ENCODE measurements at places on chromosomes 2 and 18. TPM values are rescaled to one million over a fixed set of nuclear protein-coding genes. Genes with fewer than 3 reads are reported as not detected.

DNA sequence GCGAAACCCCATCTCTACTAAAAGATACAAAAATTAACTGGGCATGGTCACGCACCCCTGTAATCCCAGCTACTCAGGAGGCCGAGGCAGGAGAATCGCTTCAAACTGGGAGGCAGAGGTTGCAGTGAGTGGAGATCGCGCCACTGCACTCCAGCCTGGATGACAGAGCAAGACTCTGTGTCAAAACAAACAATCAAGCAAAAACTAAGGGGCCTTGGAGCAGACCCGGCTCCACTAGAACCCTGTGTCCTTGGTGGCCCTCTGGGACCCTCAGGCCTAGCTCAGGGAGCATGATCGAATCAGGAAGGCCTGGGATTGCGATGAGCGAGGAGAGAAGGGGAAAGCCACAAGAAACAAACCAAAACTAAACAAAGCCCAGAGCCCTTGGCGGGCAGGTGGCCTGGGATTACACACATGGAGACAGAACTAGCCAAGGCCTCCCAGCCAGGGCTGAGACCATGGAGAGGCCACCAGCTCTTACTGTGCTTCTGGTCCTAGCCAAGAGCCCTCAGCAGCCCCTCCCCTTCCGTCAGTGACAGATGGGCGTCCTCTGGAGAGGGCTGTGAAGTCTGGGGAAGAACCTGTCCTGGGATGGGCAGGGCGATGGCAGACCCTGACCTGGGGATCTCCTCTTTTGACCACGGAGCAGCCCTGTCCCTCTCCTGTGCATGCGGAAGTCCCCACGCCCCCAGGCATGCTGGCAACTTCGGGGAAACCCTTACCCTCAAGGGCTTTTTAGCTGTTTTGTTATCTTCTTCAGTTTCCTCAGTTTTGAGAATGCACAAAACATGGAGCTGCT is 27.4 kb upstream of the CATIP start:
- DNase-seq = no peak

The SP140L gene
- polyA plus RNA-seq = 26.5 TPM

DNA sequence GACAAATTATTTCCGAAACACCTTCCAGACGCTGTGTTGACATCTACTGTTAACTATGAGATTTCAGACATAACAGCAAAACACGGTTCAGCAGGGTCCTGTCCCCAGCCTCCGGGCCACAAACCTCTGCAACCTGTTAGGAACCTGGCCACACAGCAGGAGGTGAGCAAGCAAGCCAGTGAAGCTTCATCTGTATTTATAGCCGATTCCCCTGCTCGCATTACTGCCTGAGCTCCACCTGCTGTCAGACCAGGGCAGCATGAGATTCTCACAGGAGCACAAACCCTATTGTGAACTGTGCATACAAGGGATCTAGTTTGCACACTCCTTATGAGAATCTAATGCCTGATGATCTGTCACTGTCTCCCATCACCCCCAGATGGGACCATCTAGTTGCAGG is 31.1 kb downstream of the NDUFA10 start:
- no peak for DNase-seq

The TNFRSF11A gene
- 3.6 TPM for polyA plus RNA-seq

The DNER gene
- polyA plus RNA-seq = 0.59 TPM

GRCh38 chr2:26521913-26522180 is 43.9 kb upstream of the OTOF start:
- DNase-seq = no peak

GRCh38 chr2:239966029-239966852 is 58.9 kb downstream of the NDUFA10 start:
- DNase-seq = no peak

The FAM124B gene
- 1.4 TPM for polyA plus RNA-seq

- DNase-seq = no peak
These were observed 46.2 kb upstream of the MGAT5 start for GRCh38 chr2:134207589-134208209.

The ARHGEF33 gene
- 0.55 TPM for polyA plus RNA-seq

GRCh38 chr18:3645384-3646156 is 195.6 kb downstream of the TGIF1 start:
- no peak for DNase-seq

DNA sequence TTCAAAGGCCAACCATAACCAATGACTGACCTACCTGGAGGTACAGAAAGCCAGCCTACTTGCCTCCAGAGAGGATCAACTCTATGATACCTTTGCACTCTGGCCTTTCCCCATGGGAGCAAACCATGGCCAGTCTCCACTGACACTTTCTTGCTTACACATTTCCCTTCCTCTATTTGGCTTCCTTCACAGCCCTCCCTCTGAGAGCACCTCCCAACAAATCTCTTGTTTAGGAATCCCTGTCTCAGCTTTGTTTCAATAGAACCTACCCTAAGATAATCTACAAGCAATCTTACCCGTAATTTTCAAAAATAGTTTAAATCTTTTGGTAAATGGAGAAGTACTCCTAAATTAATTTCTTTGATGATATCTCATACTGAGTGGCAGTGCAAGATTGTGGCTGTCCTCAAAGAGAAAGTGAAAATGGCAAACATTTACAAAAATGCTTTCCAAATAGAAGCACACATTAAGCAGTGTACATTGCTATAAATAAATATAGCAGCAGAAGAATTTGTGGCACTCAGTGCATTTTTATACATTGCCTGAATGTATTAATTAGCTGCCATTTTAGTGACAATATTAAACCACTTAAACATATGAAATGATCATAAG is 140.6 kb downstream of the CCDC148 start:
- no peak for DNase-seq

DNA sequence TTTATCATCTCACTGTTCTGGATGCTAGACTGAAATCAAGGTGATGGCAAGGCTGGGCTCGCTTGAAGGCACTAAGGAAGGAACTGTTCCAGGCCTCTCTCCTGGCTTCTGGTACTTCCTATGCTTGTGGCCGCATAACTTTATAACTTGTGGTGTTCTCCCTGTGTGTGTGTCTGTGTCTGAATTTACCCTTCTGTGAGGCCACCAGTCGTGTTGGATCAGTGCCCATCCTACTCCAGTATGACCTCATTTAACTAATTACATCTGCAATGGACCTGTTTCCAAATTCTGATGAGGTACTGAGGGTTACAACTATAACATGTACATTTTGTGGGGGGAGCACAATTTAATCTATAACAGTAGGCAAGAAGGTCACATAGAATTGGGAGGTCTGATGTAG is 41.6 kb downstream of the LYPD6B start:
- DNase-seq = no peak

- DNase-seq = no peak
These were observed 103.0 kb downstream of the GPR39 start for GRCh38 chr2:132519566-132519965.

The HRH4 gene
- 0.05 TPM for polyA plus RNA-seq

The HJURP gene
- polyA plus RNA-seq = 5.8 TPM

DNA sequence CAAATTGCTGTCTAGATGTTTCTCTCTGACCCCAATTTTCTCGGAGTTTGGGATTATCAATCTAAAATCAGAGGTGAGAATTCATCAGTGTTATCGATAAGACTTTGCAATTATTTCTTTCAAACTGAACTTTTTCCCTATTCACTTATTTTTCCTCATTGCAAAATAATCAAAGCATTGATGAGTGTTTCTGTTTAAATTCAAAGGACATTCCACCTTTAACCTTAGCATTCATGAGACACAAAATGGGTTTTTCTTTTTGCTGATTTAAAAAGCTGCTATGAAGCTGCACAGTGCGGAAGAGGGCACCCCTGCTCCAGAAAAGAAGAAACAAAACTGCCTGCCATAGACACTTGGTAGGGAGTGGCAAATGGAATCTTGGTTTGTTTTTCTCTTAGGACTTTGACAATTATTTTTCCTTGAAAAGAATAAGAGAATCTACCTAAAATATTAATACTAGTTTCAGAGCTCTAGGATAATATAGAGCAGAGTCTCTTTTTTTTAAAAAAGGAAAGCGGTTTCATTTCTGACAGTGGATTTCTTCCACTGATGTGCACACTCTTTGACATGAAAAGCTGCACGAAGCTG is 203.4 kb downstream of the TGIF1 start:
- DNase-seq = no peak

DNA sequence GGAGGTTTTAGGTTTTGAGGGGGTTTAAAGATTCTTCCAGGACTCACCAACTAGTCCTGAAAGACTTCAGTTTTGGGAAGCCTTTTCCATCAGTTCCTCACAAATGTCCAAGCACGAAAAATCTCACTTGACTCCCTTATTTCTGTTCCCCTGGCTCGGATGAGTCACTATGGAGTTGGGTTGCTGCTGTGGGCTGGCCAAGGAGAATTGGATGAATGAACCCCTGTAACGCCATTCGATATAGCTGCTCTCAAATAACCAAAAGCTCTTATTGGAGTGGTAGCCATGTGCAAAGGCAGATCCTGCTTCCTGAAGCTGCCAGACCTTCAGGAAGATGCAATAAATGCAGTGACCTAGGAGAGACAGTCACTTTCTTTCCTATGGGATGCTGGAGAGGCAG is 417.0 kb downstream of the ZNF521 start:
- no peak for DNase-seq

- DNase-seq = no peak
These were observed 155.1 kb upstream of the RASGRP3 start for GRCh38 chr2:33321236-33321771.

- no peak for DNase-seq
These were observed 68.5 kb downstream of the SPIRE1 start for GRCh38 chr18:12589448-12589847.

The TMEM163 gene
- polyA plus RNA-seq = 5.0 TPM

The CCDC141 gene
- polyA plus RNA-seq = 0.84 TPM

DNA sequence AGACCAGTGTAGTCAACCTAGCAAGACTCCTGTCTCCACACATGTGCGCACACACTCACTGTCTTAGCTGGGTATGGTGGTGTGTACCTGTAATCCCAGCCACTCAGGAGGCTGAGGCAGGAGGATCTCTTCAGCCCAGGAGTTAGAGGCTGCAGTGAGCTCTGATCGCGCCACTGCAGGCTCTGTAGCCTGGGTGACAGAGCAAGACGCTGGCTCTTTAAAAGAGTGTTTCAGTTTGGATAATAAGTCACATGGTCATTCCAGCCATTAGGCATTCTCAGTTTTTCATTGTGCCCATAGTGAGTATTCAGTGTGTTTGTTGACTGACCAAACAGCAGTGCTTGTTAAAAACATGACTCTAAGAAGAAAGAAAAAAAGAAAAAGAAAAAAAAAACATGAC is 31.0 kb downstream of the RAB10 start:
- no peak for DNase-seq

The CFC1 gene
- 2.6 TPM for polyA plus RNA-seq

GRCh38 chr2:38093527-38094165 is 17.7 kb upstream of the CYP1B1 start:
- DNase-seq = no peak

GRCh38 chr2:12451726-12452125 is 265.0 kb upstream of the TRIB2 start:
- no peak for DNase-seq

GRCh38 chr2:118089139-118089800 is 999 bp downstream of the INSIG2 start:
- peak; percentile 68 for DNase-seq

GRCh38 chr2:228197504-228197903 is 16.0 kb upstream of the SPHKAP start:
- DNase-seq = no peak

The MC4R gene
- polyA plus RNA-seq = 0.30 TPM

- DNase-seq = peak; percentile 40
These were observed 35.6 kb downstream of the BMP10 start for GRCh38 chr2:68835621-68836020.

GRCh38 chr2:237413777-237414661 is at the start of gene COL6A3:
TSS of gene COL6A3 (minus strand) at chr2:237414164. CDS start at chr2:237396817, 17,347 bp downstream.
- DNase-seq = no peak

The RGPD3 gene
- polyA plus RNA-seq = 1.8 TPM

GRCh38 chr2:10039658-10040410 is 3.5 kb upstream of the KLF11 start:
- no peak for DNase-seq

- DNase-seq = no peak
These were observed 850.3 kb downstream of the DSC3 start for GRCh38 chr18:30192216-30192615.

The CNTNAP5 gene
- polyA plus RNA-seq = 0.02 TPM

The ALK gene
- polyA plus RNA-seq = 0.21 TPM

- DNase-seq = no peak
These were observed 28.0 kb downstream of the UBE2E3 start for GRCh38 chr2:181008407-181008806.

DNA sequence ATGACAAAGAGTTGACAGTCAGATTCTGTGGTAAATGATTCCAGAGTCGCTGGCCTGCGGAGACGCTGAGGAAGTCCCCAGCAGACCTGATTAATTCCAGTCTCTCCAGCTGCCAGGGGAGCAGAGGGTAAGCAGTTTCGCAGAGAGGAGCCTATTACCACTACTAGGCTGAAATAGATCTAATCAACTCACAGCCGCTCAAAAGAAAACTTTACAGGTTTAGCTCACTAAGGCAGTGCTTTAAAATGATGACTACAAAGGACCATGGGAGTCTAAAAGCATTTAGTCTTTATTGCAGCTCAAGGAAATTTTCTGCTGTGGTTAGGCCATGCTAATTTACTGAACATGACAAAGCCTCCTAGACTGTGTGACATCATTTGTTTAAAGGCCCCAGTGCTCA is 445.6 kb upstream of the POU3F3 start:
- no peak for DNase-seq

GRCh38 chr2:20755132-20755800 is 67.6 kb downstream of the LDAH start:
- DNase-seq = no peak

The PRSS56 gene
- polyA plus RNA-seq = 0.09 TPM

The ITGB6 gene
- polyA plus RNA-seq = 0.32 TPM

GRCh38 chr18:22172594-22173049 is 3.2 kb downstream of the GATA6 start:
- no peak for DNase-seq

The DOK6 gene
- 0.75 TPM for polyA plus RNA-seq

- no peak for DNase-seq
These were observed 223.1 kb downstream of the C1D start for GRCh38 chr2:67839668-67840067.

The MC5R gene
- 0.27 TPM for polyA plus RNA-seq

DNA sequence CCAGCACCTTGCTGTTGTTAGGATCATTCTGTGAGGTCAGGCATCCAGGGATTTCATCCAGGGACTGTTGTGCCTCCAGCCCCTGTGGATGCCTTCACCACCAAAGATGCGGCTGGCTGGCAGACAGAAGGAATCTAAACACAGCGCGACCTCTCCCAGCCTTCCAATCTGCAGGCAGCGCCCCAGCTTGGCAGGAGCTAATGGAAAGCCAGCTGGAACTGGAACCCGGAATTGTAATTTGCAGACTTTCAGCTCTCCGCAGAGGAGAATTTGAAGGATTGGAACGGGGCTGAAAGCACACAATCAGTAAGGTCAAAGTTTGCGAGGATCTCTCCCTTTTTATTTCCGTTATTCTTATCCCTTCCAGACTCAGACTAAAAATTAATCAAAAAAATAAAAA is 127.8 kb downstream of the TRIB2 start:
- no peak for DNase-seq

All from thymus (tissue), 14 donors.